Left renal cortex interstitium (tissue), 4 donors: ENCODE measurements at places on chromosomes 3 and 15.
A peak's percentile ranks its signal among the peaks of the same experiment; 100 is the strongest.

DNA sequence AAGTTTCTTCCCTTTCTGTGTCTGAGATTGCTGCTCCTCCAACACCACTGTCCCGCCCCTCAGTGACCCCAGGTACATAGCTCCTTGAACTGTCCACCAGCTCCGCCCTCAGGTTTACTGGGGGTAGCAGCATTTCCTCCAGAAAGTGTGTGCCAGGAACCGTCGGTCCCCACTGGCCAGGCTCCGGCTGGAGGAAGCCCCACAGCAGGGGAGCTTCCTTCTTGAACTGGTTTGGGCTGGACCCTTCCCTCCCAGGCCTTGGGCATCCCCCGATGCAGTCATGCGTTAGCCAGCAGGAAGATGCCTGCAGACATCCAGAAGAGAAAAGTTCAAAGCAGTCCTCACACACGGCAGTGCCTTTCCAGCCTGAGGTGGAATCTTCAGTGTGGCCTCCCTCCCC is 19.7 kb downstream of the PAK6 start:
- no peak for DNase-seq

- DNase-seq = no peak
Measured at GRCh38 chr15:72365844-72366243, 10.0 kb downstream of the HEXA start.

GRCh38 chr3:184578218-184578617 is 16.6 kb downstream of the EPHB3 start:
- no peak for DNase-seq

DNA sequence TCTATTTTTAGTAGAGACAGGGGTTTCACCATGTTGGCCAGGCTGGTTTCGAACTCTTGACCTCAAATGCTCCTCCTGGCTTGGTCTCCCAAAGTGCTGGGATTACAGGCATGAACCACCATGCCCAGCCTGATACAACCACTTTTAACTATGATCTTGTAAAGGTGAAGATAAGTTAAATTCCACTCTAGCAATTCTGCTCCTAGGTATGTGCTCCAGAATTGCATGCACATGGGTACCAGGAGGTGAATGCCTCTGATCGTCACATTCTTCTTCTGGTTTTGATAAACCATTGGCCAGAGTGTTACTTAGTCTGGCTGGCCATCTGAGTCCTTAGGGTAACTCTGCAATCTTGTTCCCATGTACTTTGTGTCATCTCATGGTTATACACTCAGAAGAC is 22.3 kb downstream of the CSPG5 start:
- no peak for DNase-seq

GRCh38 chr3:177770383-177771230 is 573.3 kb upstream of the TBL1XR1 start:
- DNase-seq = no peak

DNA sequence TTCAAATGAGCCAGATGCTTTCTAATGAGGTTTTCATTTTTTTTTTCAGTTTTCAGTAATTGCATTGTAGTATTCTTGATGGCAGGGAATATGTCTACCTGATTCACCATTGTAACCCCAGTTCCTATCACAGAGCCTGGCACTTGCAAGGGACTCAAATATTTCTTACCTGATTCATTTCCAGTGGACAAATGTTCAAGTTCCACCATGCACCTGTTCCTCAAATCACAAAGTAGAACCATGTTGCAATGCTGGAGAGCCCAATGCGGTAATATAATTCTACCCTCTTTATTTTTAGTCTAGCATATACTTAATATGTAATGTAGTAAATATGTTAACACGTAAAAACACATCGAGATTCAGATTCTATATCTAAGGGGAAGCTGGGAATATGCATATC is 722.6 kb downstream of the AGBL1 start:
- no peak for DNase-seq

DNA sequence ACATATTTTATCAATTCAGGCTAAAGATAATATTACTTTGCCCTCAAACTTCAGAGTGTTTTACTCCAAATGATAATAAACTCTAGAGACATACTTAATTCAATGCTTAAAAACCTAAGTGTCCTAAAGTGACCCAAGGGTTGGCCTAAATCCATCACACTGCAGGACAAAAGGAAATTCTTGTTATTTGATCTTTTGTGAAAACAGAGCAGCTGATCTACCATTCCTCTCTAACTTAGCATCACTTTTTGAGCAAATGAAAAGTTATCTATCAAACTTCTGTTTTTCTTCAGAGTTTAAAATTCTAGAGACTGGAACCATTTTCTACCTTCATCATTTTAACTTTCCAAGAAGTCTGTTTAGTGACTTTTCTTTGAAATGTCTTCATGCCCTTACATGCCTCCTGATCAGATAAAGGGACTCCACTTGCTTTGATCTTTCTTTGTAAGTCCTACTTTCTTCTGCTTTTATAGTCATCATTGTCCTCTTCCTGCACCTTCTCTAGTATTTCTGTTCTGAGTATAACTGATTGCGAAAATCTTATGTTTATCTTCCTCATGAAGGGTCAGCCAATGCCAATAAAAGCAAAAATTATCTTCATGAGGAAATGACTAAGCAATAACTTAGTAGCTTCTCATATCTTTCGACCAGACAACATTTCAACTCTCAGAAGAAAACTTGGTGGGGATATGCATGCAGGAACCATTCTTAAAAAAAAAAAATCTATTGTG is 378.7 kb upstream of the TGFBR2 start:
- DNase-seq = no peak

- DNase-seq = no peak
Measured at GRCh38 chr3:37150621-37151020, 23.8 kb downstream of the LRRFIP2 start.

- DNase-seq = peak; percentile 54
Measured at GRCh38 chr3:178385280-178385952, 150.8 kb upstream of the KCNMB2 start.

DNA sequence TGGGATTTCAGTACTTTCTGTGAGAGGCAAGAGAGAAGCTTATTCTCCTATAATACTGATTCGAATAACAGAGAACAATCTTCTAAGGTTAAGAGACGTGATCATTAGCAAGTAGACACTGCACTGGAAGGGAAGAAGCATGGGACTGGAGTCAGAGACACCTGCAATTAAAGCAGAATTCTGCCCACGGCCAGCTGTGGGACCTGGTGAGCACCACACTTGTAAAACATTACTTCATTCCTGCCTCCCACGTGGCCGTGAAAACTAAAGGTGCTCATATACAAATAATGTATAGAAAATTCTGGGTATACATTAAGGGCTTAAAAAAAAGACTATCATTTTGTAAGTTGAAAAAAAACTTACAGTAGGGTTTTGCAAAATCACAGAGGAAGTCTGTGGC is 2.0 kb downstream of the TM2D3 start:
- DNase-seq = no peak

DNA sequence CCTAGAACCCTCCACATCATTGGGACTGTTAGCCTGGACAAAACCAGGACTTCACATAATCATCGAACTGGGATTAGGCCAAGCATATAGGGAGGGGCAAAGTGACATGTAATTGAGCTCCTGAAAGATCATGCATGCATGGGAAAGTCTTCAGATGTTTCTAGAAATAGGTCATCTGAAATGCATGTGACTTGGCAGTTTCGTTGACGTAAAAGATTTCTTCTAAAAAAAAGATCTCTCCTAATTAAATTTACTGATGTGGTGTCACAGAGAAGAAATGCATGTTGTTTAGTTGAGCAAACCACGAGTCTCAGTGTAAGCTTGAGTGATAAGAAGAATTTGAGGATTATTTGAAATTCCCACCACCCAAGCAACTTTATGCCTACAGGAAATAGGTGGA is 70.0 kb upstream of the LIMD1 start:
- no peak for DNase-seq

GRCh38 chr15:78570710-78571109 is 5.4 kb downstream of the CHRNA5 start:
- no peak for DNase-seq

- no peak for DNase-seq
Measured at GRCh38 chr3:7663771-7664170, 802.9 kb downstream of the GRM7 start.

- peak; percentile 42 for DNase-seq
Measured at GRCh38 chr15:65184305-65184867, 756 bp downstream of the CLPX start.

- DNase-seq = no peak
Measured at GRCh38 chr3:185290266-185290665, 36.4 kb upstream of the EHHADH start.

DNA sequence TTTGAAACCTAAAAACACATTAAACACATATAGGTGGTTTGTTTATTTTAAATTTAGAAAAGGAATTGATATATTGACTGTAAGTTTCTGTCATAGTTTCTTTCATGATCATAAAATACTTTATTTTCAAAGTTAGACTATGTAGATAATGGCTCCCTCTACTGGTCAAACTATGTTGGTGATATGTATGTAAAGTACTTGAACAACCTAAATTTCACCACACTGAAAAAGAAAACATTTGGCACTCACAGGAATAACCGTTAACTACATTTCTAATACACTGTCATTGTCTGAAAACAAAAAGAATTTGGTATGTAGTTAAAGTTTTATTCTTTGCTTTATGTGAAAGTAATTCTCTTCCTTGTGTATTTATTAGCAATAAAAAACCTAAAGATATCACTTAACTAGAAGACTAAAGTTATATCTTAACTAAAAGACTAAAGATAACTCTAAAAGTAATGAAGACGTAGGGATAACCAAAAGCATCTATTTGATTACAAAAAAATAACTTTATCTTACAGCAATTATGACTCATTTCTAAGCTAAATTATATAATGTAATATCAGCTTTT is 427.5 kb downstream of the VGLL3 start:
- DNase-seq = no peak

DNA sequence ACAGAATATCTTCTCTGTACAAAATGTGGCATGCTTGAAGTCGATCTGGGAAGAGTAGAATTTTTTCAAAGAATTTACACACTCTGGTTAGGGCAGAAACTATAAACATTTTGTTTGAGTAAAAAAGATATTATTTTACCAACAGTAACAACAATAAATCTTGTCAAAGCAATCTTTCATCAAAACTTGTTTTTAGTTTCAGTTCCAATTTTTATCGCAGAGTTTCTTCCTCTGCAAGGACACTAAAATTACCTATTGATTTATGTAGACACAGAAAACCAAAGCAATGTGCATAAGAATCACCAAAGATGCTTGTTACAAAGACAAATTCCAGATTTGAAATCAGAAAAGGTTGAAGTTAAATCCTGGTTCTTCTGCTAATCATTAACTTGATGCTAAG is 61.9 kb downstream of the CGGBP1 start:
- no peak for DNase-seq

- DNase-seq = no peak
Measured at GRCh38 chr15:22253676-22254408, 173.5 kb downstream of the OR4M2 start.

DNA sequence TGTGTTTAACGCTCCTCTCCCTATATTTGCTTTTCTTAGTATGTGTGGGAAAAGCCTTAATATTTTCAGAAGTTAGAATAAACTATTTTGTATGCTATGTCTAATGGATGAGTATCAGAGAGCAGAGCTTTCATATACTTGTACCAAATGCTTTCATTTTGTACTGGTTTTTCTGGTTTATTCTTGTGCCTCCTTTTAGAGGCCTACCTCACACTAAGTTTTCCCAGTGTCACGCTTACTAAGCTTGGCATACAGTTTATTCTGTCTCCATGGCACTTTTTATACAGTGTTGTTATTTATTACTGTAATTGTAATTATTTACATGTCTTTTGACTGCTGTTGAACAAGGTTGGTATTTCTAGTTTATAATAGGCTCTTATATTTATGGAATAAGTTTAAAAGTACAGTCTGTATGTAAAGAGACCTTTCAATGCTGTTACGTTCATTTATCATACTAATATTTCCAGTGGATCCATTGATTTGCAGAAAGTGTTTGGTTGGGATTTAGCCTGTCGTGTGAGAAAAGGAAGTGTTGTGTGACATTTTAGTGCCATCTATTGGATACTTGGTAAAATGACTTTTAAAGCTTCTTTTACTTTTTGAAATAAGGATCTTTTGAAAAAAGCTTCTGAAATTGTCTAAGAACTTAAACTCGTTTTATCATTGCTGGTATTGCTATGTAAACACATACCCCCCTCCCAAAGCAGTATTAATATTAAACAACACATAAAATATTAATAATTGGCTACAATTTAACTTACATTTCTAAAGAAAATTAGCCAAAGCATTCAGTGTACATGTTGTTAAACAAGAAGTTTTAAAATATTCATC is 5.2 kb upstream of the EBLN2 start:
- DNase-seq = no peak
